ENCODE measurements at places on chromosomes 1 and 21.
A peak's percentile ranks its signal among the peaks of the same experiment; 100 is the strongest.

- DNase-seq = no peak
Observed at GRCh38 chr1:89609781-89610456, 23.0 kb upstream of the LRRC8C start.

DNA sequence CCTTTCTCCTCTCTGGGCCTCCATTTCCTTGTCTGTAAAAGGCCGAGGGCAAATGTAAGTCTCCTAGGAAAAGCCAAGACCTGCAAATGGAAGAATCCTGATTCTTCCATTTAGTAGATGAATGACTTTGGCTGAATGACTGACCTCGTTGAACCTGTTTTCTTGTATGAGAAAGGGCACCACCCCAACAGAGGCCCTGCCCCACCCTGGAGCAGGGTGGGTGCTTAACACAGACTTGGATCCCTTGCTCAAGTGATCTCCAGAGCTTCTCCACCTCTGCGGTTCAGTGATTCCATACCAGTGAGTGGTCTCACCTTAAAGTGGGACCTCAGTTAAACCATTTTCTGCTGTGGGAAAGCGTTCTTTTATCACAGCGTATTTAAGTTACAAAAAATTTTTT lies 39.0 kb upstream of the GUCA2B start:
- no peak for DNase-seq

GRCh38 chr1:9658199-9658598 lies 6.7 kb downstream of the PIK3CD start:
- no peak for DNase-seq

- no peak for DNase-seq
Observed at GRCh38 chr1:231418741-231419107, 3.4 kb downstream of the EGLN1 start.

- DNase-seq = no peak
Observed at GRCh38 chr21:41180752-41181151, 12.8 kb downstream of the BACE2 start.

- no peak for DNase-seq
Observed at GRCh38 chr1:177385760-177386698, 215.3 kb downstream of the BRINP2 start.

DNA sequence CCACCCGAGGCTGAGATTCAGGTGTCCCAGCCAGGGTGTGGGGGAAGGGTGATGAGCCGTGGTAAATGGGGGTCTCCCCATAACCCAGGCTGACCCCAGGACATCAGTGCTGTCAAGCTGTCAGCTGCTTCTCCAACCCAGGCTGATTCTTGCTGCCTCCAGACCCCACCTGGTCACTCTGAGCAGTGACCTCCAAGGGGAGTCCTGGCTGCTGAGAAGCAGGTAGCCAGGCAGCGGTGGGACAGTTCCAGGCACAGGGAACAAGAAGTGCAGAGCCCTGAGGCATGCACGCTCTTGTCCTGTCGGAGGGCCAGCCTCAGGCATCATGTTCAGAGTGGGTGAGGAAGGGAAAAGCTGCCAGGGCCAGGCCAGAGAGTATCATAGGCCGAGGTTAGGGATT lies 1.1 kb downstream of the ESPN start:
- no peak for DNase-seq

DNA sequence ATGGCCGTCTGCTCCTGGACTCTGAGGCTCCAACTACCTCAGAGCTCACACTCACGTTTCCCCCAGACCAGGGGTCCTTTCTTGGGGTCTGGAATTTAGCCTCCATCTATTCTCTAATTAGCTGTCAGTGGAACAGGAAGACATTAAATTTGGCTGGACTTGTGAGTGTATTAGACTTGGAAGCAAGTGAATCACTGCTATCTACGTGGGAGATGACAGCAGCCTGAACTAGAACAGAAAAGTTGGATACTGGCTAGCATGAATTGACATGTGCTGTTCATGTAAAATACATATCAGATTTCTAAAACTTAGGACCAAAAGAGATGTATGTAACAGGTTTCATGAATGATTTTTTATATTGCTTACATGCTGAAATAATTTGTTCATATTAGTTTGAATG lies 28.0 kb downstream of the TAF5L start:
- DNase-seq = no peak

DNA sequence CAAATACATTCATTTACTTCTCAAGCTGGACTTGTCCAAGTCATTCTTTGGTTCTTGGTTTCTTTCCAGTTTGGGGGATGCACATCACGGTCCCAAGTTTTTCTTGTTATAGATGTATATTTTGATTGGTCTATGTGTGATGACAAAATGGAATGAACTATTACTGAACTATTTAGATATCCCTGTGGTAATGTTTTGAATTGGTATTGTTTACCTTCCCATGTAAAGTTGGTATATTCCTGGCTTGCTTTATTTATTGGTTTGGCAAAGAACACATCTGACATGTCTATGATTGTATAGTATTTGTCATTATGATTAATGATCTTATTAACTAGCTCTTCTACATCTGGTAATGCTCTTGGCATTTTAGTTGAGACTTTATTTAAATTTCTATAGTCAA lies 22.4 kb upstream of the ZNF692 start:
- DNase-seq = no peak

GRCh38 chr1:62084310-62084890 lies 110.2 kb upstream of the L1TD1 start:
- DNase-seq = no peak

GRCh38 chr1:64829411-64830029 lies 84.6 kb downstream of the RAVER2 start:
- no peak for DNase-seq

DNA sequence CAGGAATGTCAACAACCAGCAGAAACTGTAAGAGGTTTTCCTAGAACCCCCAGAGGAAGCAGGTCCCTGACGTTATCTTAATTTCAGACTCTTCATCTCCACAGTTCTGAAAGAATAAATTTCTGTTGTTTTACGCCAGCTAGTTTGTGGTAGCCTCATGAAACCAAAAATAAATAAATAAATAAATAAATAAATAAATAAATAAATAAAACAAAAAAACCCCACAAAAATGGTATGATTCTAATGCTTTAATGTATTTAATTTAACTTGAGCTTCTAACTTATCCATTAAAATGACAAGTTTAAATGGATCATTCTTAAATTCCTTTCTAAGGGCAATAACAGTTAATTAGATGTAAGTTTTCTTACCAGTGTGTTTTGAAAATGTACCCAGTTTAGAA lies 293.8 kb upstream of the ADAMTS5 start:
- DNase-seq = no peak

- no peak for DNase-seq
Observed at GRCh38 chr1:70443739-70444138, 32.7 kb downstream of the CTH start.

DNA sequence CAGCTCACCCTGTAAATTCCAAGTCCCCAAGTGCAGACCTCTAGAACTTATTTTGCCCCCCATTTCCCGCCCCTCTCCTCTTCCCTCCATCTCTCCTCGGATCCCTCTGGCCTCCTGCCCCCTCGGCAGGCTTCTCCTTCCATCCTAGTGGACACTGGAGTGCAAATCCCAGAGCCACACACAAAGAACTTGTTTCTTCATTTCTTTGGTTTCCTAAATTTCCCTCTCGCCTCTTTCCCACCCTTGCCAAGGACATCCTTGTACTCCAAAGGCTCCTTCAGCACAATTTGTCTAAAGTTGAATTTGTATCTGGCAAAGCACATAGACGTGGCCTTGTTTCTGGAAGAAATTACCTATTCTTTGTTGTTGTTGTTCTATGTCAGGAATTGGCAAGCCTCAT lies 17.5 kb downstream of the UMODL1 start:
- no peak for DNase-seq

DNA sequence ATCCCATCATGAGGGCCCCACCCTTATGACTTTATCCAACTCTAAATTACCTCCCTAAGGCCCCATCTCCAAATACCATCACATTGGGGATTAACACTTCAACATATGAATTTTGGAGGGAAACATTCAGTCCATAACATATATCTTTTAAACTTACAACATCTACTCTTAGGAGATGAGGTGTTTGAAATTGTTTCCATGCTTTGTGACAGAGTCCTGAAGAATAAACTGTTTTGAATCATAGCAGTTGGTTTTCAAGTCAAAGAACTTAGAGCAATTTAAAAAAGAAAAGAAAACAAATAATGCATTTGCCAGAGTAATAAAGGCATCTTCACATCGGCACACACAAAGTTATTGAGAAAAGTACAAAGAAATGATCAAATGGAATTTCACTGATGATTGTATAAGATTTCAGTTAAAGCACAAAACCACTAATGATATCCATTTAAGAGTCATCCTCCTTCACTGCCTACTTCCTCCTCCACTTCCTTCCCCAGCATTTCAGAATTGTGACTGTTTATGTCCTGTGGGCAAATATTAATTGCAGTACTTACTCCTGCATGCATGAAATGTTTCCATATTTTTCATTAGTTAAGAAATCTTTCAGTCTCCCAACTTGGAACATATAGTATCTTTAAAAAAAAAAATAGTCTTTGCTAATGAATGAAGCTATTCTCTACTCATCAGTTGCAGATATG lies 202.0 kb downstream of the LRRC40 start:
- no peak for DNase-seq

DNA sequence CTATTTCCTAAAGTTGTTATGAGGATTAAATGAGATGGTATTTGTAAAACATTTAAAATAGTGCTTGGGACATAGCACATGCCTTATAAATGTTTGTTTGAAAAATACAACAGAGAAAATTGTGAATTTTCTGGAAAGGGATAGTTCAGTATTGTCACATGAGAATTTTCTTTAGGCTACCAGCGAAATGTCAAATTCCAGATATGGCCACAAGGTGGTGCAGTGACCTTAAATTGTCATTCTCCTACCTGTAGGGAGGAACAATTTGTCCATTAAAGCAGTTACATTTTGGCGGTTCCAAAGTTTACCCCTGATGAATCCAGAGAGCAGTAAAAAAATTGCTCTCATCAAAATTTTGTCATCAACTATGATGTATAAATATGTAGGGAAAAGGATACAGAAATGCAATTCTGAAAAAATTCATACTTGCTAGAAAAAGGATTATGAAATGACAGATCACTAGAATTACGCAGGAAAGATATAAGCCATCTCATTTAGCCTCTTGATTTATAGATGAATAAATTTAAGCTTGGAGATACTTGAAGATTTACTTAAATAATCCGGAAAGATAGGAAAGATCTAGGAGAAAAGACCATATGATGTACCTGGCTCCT lies 50.2 kb upstream of the TSHB start:
- DNase-seq = peak; percentile 4

- no peak for DNase-seq
Observed at GRCh38 chr1:104064399-104064798, 314.7 kb downstream of the AMY1C start.

- DNase-seq = no peak
Observed at GRCh38 chr1:166865926-166866325, 10.1 kb downstream of the TADA1 start.

GRCh38 chr1:226019572-226019971 lies 20.4 kb upstream of the SDE2 start:
- no peak for DNase-seq

DNA sequence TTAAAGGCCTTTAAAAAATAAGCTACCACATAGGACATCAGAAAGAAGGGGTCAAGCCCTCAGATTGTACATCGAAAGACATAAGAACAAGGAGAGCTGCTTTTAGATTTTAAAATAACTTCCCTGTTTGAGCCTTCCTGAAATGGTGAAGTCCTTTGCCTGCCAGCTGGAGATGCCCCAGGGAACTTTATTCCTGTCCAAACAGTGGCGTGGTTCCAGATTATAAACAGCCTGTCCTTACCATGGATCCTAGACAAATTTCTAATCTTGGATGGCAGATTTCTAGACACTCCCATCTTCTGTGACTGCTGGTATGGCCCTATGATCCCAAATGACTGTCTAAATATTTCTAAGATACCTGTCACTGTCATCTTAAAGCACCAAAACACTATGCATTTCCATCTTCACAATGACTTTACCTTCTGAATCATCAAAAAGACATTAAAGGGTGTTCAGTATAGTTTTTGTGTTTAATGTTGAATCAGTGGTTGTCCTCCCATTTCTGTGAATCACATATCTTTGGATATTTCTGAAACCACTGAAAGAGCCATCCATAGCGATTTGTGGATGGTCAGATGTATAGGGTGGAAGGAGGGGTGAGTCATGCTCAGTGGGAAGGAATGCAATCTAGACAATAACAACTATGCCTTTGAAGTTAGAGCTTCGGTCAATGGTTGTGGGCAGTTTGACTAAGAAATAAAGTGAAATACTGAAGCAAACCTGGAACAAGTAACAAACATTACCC lies 23.2 kb downstream of the ILDR2 start:
- no peak for DNase-seq

- no peak for DNase-seq
Observed at GRCh38 chr1:41448821-41449220, 35.7 kb downstream of the EDN2 start.

GRCh38 chr1:163823017-163823416 lies 501.3 kb downstream of the NUF2 start:
- no peak for DNase-seq

DNA sequence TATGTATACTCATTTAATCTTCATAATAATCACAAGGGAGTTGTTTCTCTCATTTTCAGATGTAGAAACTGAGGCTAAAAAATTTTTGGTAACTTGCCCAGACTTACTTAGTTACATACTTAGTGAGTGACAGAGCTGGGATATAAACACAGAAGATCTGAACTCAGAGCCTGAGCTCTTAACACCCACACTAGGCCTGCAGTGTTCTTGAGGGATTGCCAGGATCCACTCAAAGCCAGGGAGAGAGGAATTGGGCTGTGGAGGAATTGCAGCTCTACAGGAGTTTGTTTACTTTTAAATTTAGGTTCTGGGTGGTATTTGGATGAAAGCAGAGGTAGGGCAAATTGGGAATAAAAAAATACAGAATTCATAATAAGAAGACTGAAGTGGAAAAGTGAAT lies 515.1 kb upstream of the PLXNA2 start:
- DNase-seq = no peak

DNA sequence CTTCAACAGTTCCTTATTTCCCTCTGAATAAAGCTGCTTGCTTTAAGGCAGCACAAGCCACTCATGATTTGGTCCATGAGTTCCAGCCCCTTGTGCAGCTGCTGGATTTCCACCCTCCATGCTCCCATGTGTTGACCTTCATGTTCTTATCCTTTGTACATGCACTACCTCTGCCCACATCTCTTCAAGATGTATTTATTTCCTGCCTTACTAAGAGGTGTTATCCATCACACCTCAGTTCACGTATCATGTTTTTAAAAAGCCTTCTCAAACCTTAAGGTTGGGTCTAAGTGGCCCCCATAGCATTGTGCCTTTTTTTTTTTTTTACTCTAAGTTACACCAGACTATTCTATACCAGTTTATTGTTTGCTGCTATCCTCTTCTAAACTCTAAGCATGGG lies 107.7 kb downstream of the SIPA1L2 start:
- DNase-seq = no peak

DNA sequence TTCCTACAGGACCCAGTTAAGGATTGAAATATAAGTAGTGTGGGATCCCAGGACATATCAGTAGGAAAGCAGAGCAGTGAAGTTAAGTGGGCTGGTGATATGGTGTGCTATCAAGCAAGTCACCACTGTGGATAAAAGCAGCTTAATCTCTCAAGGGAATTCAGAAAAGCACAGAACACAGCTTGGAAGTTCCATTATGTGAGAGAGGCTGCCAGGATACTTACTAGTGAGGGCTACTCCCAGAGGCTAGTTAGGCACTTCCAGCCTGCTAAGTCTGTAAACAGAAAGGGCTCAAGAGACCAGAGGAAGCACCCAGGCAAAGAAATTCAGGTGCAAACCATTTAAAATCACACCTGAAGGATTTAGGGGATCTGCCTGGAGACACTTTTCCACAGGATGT lies 18.8 kb upstream of the GRIK1 start:
- DNase-seq = no peak

Data from KG1 (cell line).